ENCODE measurements at places on chromosomes 5 and 9.

- H3K27me3 ChIP-seq = peaks cover 5% of the 10 kb centered on the region
- H3K36me3 ChIP-seq = no peaks in the 10 kb centered on the region
- no peak for DNase-seq
- H3K27ac ChIP-seq = no peak overlapping the region
- H3K4me3 ChIP-seq = peak overlapping the region; percentile 62
These were observed 184.7 kb downstream of the C9orf50 start for GRCh38 chr9:129435988-129436717.

GRCh38 chr9:16552252-16552651 lies 318.2 kb downstream of the BNC2 start:
- no peak overlapping the region for H3K4me3 ChIP-seq
- H3K36me3 ChIP-seq = no peaks in the 10 kb centered on the region
- no peak for DNase-seq
- H3K4me1 ChIP-seq = no peaks in the 10 kb centered on the region
- no peak overlapping the region for H3K27ac ChIP-seq
- no peaks in the 10 kb centered on the region for H3K27me3 ChIP-seq

DNA sequence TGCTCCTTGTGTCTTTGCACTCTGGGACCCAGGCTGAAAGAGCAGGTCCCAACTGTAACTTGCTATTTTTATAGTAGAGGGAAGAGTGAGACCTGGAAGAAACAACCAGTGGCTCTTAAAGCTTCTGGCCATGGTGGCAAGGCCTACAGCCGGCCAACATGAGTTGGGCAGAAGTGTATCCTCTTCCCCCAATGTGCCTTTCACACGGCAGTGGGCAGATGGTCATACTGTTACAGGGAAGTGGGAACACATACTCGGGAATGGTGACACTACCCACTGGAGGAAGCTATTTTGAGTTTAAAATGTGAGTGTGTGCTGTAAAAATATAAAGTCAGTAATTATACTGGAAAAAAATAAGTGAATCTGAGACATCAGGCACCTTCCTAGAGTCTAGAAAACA lies 116.0 kb downstream of the MVB12B start:
- no peak for DNase-seq
- H3K27me3 ChIP-seq = no peaks in the 10 kb centered on the region
- H3K27ac ChIP-seq = no peak overlapping the region
- no peak overlapping the region for H3K4me3 ChIP-seq
- H3K4me1 ChIP-seq = no peaks in the 10 kb centered on the region
- no peaks in the 10 kb centered on the region for H3K36me3 ChIP-seq

- no peak overlapping the region for H3K4me3 ChIP-seq
- DNase-seq = no peak
- no peaks in the 10 kb centered on the region for H3K27me3 ChIP-seq
- H3K4me1 ChIP-seq = no peaks in the 10 kb centered on the region
- H3K27ac ChIP-seq = no peak overlapping the region
These were observed 19.0 kb downstream of the HMGCS1 start for GRCh38 chr5:43294226-43294625.

DNA sequence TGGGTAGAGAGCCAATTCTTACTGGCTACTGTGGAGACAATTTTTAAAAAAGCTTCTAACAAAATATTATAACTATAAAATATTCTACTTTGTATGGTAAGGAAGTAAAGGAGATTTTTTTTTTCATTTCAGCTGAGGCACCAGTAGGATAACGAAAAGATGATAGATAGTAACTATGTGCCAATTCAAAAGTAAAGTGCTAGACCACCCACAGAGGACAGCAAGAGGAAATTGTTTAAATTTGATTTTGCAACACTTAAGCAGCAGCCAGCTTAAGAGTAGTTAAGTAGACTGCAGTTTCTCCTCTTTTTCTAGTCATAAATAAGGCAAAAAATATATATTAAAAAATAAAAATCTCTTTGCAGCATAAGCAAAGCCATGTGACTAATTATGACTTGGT lies 1539.3 kb upstream of the ACO1 start:
- no peaks in the 10 kb centered on the region for H3K36me3 ChIP-seq
- H3K27me3 ChIP-seq = no peaks in the 10 kb centered on the region
- no peak overlapping the region for H3K4me3 ChIP-seq
- no peak overlapping the region for H3K27ac ChIP-seq

GRCh38 chr5:131212471-131213021 lies 41.8 kb downstream of the LYRM7 start:
- no peaks in the 10 kb centered on the region for H3K27me3 ChIP-seq
- DNase-seq = no peak
- no peaks in the 10 kb centered on the region for H3K36me3 ChIP-seq
- H3K4me3 ChIP-seq = no peak overlapping the region
- no peak overlapping the region for H3K27ac ChIP-seq
- H3K4me1 ChIP-seq = peaks cover 44% of the 10 kb centered on the region

DNA sequence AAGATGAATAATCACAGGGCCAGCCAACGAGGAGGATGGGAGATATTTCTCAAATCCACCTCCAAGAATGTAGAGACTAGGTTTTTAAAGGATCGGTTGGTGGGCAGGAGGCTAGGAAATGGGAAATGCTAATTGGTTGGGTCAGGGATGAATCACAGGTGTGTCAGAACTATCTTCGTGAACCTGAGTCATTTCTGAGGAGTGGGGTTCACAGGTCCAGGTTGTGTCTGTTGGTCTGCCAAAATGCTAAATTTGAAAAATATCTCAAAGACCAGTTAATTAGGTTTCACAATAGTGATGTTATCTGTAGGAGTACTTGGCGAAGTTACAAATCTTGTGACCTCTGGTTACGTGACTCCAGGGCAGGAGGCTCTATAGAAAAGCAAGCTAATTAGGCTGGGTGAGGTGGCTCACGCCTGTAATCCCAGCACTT lies 2.6 kb upstream of the PLAA start:
- DNase-seq = no peak
- H3K27ac ChIP-seq = no peak overlapping the region
- H3K4me3 ChIP-seq = no peak overlapping the region
- H3K36me3 ChIP-seq = peaks cover 8% of the 10 kb centered on the region
- no peaks in the 10 kb centered on the region for H3K27me3 ChIP-seq
- peaks cover 21% of the 10 kb centered on the region for H3K4me1 ChIP-seq

DNA sequence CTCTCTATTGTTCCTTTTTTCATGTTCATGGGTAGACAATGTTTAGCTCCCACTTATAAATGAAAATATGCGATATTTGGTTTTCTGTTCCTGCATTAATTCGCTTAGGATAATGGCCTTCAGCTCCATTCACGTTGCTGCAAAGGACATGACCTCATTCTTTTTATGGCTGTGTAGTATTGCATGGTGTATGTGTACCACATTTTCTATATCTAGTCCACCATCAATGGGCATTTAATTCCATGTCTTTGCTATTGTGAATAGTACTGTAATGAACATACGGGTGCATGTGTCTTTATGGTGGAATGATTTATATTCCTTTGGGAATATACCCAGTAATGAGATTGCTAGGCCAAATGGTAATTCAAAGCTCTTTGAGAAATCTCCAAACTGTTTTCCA lies 392.0 kb downstream of the EFNA5 start:
- no peak overlapping the region for H3K4me3 ChIP-seq
- no peaks in the 10 kb centered on the region for H3K27me3 ChIP-seq
- no peak overlapping the region for H3K27ac ChIP-seq
- no peaks in the 10 kb centered on the region for H3K36me3 ChIP-seq
- DNase-seq = no peak

GRCh38 chr5:150035139-150035895 lies 34.8 kb downstream of the HMGXB3 start:
- peaks cover 94% of the 10 kb centered on the region for H3K36me3 ChIP-seq
- DNase-seq = no peak
- H3K27me3 ChIP-seq = no peaks in the 10 kb centered on the region
- H3K4me1 ChIP-seq = no peaks in the 10 kb centered on the region

DNA sequence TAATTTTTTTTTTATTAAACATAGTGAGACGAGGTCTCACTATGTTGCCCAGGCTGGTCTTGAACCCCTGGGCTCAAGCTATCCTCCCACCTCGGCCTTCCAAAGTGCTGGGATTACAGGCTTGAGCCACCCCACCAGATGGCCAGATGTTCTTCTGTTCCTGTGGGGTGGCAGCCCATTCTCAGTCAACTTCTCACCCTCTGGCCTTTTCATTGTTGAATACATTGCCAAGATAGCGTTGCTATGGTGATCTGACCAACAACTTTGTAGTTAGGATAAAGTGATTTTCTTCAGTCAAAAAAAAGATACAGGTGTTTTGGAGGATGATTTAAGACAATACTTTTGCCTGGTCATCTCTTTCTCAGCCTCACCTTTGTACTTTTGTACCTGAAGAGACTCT lies 109.1 kb downstream of the EGFLAM start:
- no peaks in the 10 kb centered on the region for H3K4me1 ChIP-seq
- H3K27ac ChIP-seq = no peak overlapping the region
- no peak overlapping the region for H3K4me3 ChIP-seq
- H3K36me3 ChIP-seq = no peaks in the 10 kb centered on the region
- no peaks in the 10 kb centered on the region for H3K27me3 ChIP-seq

DNA sequence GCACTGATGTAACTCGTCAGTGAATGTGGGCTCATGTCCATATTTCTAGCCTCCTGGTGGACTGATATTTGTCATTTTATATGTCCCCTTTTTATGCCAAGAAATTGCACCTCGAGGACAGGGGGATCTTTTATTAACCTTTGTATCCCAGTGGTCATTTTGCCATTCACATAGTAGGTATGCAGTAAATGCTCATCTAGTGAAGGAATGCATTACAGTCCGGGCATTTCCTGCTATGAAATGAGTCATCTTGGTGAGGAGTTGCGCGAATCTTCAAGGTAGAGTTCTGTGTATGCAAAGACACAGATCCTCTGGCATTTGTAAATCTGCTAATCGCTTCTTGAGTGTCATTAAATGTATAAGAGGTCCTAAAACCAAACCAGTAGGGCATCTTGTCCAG lies 755.5 kb upstream of the ADAMTS16 start:
- H3K27me3 ChIP-seq = no peaks in the 10 kb centered on the region
- H3K4me1 ChIP-seq = no peaks in the 10 kb centered on the region
- H3K36me3 ChIP-seq = no peaks in the 10 kb centered on the region
- no peak overlapping the region for H3K4me3 ChIP-seq
- DNase-seq = no peak
- H3K27ac ChIP-seq = no peak overlapping the region

DNA sequence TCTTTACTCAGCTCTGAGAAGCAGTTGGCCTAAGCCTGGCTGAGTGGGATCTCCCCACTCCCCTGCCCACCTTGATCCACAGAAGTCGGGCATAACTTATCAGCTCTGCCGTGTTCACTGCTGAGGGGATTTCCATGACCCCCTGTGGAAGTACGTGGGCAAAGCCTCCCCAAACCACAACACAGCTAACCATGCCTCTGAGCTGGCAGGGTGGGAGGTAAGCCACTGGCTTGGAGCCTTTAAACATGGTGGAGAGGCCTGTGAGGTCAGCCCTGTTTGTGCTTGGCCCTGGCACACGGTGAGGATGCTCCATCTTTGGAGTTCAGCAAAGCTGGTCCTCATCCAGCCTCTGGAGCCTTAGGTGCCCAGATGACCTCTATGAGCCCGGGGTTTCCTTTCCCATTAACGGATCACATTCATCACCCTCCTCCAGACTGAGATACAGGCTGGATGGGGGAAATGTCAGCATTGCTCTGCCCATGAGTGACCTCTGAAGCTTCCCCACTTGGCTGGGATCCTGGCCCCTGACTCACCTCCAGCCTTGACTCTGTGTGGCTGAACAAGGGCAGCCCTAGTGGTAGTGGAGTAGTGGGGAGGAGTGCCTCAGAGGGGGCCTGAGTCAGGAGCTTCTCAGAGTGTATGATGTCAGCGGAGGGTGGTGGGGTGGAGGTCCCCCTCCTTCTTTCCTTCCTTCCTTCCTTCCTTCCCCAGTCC lies 6.2 kb downstream of the PDLIM4 start:
- H3K4me3 ChIP-seq = no peak overlapping the region
- H3K27ac ChIP-seq = no peak overlapping the region
- H3K36me3 ChIP-seq = no peaks in the 10 kb centered on the region
- no peak for DNase-seq

DNA sequence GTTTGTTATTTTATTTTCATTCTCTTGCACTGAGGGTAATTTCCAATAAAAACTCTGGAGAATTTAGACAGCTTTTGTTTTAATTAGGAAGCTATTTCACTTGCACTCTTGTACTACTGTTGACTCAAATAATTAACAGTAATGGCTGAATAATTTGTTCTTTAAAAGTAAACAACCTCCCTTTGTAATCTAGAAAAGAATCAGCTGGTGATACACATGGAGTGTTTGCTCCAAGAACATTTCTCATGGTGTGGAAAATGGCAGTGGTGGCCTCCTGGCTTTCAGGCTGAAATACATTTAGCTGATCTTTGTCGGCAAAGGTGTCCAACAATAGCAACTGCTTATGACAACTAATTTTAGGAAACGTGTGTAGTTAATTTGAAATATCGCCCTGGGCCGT lies 129.4 kb downstream of the C9orf152 start:
- no peak for DNase-seq
- no peaks in the 10 kb centered on the region for H3K27me3 ChIP-seq
- H3K4me1 ChIP-seq = no peaks in the 10 kb centered on the region
- H3K36me3 ChIP-seq = no peaks in the 10 kb centered on the region

DNA sequence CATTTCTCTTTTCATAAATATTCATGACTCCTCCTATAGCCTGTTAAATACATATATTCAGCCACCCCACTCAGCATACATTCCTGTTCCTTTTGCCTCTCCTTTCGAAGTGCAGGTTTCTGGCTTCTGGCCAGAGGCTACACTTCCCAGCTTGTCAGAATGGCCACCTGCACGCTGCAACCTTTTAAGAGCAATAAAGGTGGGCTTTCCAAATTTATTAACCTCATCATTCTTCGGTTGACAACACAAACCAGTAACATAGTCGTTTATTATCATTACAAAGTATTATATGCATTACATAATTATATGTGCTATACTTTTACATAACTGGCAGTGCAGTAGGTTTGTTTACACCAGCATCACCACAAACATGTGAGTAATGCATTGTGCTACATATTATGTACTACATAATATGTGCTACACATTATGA lies 16.5 kb upstream of the TMEM171 start:
- no peaks in the 10 kb centered on the region for H3K4me1 ChIP-seq
- no peaks in the 10 kb centered on the region for H3K36me3 ChIP-seq
- H3K27me3 ChIP-seq = no peaks in the 10 kb centered on the region
- no peak overlapping the region for H3K4me3 ChIP-seq

All from naive thymus-derived CD4-positive, alpha-beta T cell (primary cell).